Thymus (tissue), 14 donors: ENCODE measurements at places on chromosomes 2 and 18. TPM values are rescaled to one million over a fixed set of nuclear protein-coding genes. Genes with fewer than 3 reads are reported as not detected.

MAP3K19 gene
- 0.05 TPM for total RNA-seq

SERPINB3 gene
- total RNA-seq = 2.6 TPM

CREG2 gene
- 0.38 TPM for total RNA-seq

CCDC121 gene
- 2.2 TPM for total RNA-seq

CDH2 gene
- total RNA-seq = 3.0 TPM

CCDC88A gene
- 40.8 TPM for total RNA-seq

HS1BP3 gene
- 7.2 TPM for total RNA-seq

POMC gene
- total RNA-seq = 11.7 TPM

CHRNG gene
- 0.57 TPM for total RNA-seq

NLRC4 gene
- 2.6 TPM for total RNA-seq

LRRC30 gene
- 0.14 TPM for total RNA-seq

ABCG8 gene
- under 0.01 TPM for total RNA-seq

CYP27A1 gene
- total RNA-seq = 21.9 TPM

TGFA gene
- total RNA-seq = 1.6 TPM

NFATC1 gene
- 5.4 TPM for total RNA-seq

RAB6C gene
- total RNA-seq = 0.05 TPM

UGT1A5 gene
- total RNA-seq = 0.09 TPM

EVX2 gene
- total RNA-seq = not detected

IL36G gene
- total RNA-seq = 0.24 TPM

NOSTRIN gene
- 2.8 TPM for total RNA-seq

NPPC gene
- total RNA-seq = 8.5 TPM
